Activated T-helper 1 cell treated with anti-CD3 and anti-CD28 coated beads, Interleukin-2, amount 50 U/mL, for 16 hours (primary cell): ENCODE measurements at places on chromosomes 11 and 22.

DNA sequence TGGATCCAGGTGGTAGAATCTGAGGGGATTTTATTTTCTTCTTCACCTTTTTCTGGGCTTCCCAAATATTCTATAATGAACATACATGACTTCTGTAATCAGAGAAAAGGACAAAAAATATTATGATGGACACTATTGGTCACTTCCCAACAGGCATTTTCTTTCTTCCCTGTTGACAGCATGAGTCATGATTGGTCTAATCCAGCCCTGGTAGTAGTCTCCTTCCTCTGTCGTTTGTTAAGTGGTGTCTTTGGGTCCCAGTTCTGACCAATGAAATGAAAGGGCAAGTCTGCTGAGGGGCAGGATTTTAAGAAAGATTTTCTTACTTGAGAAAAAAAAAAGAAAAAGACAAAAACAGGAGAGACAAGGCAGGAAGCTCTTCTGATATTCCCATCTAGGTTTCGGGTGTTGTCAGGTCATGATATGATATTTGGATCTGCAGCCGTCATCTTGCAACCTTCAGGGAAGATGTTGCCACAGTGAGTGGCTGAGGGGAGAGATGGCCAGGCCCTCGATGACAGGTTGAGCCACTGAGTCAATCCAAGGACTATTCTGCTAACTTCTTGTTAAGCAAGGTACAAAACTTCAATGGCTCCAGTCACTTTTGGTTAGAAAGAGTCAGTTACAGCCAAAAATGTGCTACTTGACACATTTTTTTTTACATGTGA is 23.3 kb upstream of the PLEKHB1 start:
- DNase-seq = no peak

DNA sequence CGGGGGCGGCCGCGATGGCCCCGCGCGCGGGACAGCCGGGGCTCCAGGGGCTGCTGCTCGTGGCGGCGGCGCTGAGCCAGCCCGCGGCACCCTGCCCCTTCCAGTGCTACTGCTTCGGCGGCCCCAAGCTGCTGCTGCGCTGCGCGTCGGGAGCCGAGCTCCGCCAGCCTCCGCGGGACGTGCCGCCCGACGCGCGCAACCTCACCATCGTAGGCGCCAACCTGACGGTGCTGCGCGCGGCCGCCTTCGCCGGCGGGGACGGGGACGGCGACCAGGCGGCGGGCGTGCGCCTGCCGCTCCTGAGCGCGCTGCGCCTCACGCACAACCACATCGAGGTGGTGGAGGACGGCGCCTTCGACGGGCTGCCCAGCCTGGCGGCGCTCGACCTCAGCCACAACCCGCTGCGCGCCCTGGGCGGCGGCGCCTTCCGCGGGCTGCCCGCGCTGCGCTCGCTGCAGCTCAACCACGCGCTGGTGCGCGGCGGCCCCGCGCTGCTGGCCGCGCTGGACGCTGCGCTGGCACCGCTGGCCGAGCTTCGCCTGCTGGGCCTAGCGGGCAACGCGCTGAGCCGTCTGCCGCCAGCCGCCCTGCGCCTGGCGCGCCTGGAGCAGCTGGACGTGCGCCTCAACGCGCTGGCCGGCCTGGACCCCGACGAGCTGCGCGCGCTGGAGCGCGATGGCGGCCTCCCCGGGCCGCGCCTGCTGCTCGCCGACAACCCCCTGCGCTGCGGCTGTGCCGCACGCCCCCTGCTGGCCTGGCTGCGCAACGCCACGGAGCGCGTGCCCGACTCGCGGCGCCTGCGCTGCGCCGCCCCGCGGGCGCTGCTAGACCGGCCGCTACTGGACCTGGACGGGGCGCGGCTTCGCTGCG is 697 bp downstream of the TPBGL start:
- peak; percentile 82 for DNase-seq

DNA sequence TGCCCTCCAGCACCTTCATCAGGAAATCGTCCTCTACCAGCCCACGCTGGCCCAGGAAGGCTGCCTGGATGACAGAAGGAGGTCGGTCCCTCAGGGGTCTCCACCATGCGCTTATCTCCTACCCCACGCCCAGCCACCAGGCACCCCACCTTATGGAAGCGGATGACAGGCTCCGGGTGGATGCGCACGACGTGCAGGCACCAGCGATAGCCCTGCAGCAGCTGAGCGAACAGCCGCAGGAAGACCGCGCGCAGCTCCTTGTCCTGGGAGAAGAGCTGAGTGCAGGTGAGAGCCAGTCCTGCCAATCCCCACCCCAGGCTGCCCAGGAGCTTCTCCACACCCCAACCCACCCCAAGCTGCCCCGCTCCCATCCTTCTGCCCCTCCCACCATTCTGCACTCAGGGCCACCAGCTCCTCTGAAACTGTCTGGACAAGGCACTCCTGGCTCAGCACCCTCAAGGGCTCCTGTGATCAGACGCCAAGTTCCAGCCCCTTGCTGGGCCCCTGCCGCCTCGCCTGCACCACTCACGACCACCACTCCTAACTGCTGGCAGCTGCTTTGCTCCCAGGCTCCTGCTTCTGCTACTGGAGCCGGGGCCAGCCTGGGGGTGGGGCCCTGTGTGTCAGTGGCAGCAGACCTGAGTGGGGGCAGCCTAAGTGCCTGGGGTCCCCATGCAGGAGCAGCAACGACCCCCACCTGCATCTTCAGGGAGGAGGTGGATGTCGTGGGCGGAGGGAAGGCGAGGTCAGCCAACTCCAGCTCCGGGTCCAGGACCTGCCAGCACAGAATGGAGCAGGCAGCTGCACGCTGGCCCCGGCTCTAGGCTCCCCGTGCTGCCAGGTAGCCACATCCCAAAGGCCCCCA is 9.5 kb downstream of the SBF1 start:
- no peak for DNase-seq

DNA sequence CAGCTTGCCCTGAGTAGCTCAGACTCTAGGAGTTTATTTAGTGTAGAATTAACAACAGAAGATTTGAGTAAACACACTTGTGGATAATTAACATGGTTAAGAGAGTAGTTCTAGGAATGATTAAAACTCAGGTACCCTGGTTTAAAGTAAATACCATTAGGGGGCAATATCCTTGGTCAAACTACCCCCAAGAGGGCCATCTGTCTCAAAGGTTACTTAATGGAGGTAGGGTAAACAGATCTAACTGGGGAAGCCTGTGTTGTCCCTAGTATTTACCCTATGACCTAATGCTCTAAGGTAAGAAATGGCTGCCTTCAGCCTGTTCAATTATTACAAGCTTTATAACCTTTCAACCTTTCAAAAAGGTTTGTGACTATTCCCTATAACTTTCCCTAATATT is 10.6 kb upstream of the GLYATL1 start:
- DNase-seq = no peak

- DNase-seq = no peak
Measured at GRCh38 chr11:93622043-93622442, 39.4 kb upstream of the CEP295 start.

DNA sequence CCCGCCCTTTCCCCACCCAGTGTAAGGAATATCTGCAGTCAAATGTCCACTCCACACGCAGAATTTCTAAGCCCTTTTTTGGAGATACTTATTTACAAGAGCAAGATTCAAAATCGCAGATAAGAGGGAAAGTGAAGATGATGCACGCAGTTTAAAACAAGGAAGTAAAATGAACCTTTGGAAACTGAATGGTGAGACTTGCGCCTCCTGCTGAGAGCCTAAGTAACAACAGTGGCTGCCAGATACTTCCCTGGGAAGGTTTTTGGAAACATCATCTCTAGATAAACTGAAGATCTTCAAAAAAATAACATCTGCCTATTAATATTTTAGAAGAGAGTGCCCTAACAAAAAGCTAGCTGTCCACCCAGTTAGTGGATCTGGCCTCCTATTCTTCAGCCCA is 963.1 kb upstream of the FAT3 start:
- no peak for DNase-seq

DNA sequence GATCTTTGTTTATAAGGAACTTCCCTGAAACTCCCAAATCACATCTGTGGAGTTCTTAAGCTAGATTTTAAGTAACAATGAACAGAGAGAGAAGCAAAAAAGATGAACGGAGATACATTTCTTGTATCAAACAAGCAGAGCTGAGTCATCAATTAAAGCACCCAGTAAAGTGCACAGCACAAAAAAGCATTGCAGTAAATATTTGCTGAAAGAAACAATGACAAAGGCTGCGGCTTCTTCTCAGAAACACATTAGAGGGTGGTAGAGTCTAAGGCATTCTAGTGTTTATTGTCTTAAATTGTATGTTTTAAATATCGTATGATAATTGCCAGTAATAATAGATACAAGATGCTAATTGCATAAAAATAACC is 941.6 kb upstream of the CHORDC1 start:
- no peak for DNase-seq

GRCh38 chr11:61654397-61654829 is 25.8 kb upstream of the DAGLA start:
- DNase-seq = no peak

DNA sequence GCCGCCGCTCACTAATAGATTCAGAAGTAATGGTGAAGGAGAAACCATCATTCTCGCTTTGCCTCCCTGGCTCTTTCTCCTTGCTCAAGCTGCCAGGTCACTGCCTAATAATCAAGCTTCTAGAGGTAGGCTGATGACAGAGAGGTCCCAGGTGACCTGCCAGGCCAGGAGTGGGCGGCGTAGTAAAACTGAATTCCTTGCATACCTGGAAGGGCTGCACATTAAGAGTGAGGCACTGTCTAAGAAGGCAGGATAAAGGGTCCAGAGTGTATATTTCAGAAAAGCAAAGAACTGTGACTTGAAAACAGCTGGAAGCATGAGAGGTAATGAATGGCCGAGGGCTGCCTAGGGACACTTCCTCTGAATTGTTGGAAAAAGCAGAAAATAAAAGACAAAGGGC is 4.1 kb downstream of the SYT13 start:
- no peak for DNase-seq

DNA sequence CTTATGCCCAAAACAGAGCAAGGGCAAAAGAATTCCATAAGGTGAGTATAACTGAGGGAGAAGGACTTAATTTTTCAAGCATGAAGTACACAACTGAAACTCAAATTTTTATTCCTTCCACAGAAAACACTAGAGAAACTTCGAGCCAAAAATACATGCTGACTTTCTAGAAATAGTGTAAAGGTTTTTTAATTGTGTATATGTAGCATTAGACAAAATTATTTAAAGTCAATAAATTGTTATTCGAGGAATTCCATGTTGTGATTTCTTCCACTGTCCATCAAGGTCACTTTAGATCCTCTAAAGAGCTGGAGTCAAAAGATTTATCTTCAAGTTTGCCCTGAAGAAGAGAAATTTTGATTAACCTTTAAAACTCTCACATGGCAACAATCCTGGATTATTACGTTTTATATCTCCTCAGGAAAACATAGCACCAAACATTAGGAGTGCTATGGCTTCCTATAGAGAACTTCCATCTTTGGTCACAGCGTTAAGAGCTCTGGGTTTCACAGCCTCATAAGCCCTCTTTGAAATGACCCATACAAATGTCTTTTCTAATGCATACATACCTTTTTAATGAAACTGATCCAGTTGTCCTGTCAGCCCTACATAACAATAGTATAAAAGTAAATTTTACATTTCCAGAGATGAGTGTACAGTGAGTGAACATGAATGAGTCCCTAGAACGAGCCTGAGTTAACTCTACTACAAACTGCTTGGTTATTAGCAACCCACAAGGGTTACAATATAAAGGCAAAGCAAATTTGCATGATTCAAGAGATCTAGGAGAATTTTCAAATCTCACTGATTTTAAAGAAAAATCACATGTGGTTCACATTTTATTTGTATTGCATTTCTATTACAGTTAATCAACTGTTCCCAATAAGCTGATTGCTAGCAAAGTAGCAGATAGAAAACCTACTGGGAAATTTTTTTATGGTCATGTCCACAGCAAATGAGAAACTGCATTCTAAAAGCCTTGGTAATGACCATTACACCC is 10.9 kb downstream of the TAF1D start:
- DNase-seq = no peak

- DNase-seq = no peak
Measured at GRCh38 chr11:96413408-96413807, 23.6 kb downstream of the JRKL start.

GRCh38 chr11:19328586-19329311 is 88.0 kb upstream of the E2F8 start:
- DNase-seq = no peak
